Activated CD4-positive, alpha-beta T cell treated with anti-CD3 and anti-CD28 coated beads for 24 hours (primary cell): ENCODE measurements at places on chromosomes 2 and 18.

- DNase-seq: no peak
Measured at GRCh38 chr2:74979844-74980243, 21.4 kb downstream of the POLE4 start.

GRCh38 chr2:37766106-37766505 is 94.7 kb upstream of the CDC42EP3 start:
- no peak for DNase-seq

DNA sequence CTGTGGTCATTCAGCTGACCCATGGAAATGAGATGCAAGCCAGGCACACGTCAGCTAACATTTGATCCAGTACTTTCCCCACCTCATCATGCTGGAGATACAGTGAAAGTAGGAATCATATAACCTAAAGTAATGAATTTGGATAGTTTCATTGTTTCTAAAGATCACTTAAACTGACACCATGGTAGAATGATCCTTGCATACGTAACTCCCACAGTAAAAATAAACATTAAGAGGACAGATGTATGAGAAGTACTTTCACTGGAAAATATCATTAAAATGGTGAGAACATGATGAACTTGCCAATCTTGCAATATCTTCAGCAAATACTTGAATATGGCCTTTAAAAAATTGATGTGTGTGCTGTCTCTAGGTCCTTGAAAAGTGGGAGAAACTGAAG is 85.4 kb downstream of the MAIP1 start:
- DNase-seq: no peak

DNA sequence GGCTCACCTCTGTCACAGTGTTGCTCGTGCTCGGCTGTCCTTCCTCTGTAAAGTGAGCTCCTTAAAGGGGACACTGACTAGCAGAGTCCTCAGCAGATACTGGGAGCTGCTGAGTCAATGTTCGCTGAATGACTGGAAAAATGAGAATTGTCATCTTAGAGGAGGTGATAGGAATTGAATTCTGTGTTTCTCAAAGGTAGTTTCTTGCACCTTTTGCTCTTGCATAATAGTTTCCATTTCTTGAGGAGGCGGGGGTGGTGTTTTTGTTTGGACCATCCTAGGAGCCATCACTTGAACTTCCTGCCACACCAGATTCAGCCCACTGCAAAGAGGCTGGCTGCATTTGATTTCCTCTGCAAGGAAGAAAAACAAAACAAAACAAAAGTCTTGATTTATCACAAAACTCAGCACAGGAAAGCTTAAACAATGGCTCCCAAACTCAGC is 11.4 kb upstream of the RFX8 start:
- DNase-seq: no peak

DNA sequence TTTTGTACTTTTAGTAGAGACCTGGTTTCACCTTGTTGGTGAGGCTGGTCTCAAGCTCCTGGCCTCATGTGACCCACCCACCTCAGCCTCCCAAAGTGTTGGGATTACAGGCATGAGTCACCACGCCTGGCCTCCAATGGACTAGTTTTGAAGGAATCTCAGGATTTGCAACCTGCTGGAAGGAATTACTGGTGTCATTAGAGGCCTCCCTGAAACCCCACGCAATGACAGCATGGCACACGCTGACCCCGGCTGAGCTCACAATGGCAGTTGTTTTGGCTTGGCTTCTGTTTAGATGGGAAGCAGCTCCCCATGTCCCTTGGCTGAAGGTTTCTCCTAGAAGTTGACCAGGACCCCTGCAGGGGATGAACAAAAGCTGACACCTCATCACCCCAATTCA is 23.1 kb upstream of the COPS8 start:
- DNase-seq: no peak

GRCh38 chr18:57805117-57805516 is 2.0 kb upstream of the ATP8B1 start:
- DNase-seq: no peak

DNA sequence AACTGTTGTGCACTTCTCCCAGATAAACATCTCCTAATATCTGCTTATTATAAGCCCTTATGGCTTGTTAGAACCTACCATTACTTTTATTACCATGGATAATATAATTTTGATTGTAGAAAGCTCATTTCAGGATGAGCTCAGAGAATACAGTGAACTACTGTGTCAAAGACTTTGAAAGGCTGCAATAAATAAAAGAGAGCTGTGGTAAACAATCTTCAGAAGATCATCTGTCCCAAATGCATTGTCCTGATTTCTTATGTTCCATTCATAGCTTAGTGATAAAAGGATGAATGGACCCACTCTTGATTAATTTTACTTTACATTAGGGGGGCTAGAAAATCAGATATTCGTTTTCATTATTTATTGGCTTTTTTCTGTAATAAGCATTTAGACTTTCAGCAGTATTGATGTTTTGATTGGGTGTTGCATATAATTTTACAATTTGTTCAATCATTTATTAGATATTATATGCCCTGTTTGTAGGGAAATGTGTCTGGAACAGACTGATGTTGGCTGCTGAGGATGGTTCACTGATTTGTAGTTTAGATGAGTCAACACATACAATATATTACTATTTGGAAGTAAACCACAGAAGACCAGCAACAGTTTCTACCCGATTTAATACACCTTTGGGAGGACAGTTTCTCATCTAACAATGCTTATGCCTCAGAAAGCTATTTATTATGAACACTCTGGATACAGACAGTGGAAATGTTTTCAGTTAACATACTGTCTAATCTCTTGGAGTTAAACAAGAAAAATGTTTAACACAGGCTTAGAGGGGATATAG is 147.2 kb downstream of the TMEFF2 start:
- DNase-seq: no peak

DNA sequence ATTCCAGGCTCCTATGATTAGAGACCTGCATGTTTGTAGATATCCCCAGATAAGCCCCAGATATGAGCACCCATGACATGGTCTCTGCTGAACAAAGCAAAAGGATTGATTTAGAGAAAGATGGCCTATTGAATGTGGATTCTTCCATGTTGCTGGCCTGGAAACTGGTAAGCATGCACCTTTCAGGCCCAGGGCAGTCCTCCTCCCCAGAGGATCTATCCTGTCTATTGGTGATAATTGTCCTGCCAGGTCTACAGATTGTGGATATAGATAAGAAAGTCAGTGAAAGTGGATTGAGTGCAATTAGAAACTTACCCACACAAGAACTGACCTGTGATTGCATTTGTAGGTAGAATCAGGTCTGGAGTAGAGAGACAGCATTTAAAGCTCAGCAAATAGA is 256.9 kb upstream of the SIX3 start:
- no peak for DNase-seq

- DNase-seq: no peak
Measured at GRCh38 chr18:78813936-78814710, 165.5 kb upstream of the SALL3 start.

DNA sequence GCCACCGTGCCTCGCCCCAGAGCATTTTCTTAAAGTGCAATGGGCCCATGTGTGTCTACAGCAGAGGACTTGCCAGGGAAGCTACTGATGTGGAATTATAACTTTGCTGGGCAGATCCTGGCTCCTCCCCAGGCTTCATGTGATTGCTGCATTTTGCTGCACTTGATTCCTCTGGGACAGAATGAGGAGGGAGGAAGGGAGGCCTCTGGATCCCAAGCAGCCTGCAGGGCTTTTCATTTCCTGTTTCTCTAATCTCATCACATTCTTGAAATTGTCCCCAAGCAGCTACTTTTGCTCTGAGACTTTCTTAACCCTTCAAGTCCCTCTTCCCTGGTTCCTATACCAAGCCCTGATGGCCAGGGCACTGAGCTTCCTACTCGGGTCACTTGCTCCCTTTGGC is 134.4 kb upstream of the SEC11C start:
- no peak for DNase-seq

DNA sequence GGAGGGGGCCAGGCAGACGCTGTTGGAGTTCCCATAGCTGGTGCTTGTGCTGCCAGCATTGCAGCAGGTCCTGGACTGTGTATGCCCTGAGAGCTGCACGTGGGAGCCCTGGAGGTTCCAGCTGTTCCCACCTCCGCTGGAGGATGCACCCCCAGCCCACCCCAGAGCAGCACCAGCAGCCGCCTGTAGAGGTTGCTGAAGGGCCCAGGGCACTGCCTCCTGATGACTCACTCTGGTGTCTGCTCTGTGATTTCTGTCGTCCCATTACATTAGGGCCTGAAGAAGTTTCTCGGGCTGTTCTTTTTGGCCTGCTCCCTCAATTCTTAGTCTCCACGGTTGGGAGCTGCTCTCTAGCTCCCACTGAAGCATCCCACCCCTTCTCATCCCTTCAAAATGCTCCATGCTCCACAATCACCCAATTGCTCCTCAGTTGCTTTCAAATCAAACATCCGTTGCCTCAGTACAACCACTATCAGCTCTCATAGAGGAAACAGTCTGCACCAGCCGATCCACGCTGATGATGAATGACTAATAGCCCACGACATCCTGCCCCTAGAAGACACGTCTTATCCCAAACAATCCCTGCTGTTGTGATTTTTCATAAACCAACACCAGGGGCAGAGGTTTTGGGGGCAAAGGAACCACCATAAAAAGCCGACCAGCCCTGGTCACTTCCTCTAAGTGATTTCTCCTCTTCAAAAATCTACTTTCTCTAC is 65.2 kb upstream of the RNF152 start:
- DNase-seq: no peak

DNA sequence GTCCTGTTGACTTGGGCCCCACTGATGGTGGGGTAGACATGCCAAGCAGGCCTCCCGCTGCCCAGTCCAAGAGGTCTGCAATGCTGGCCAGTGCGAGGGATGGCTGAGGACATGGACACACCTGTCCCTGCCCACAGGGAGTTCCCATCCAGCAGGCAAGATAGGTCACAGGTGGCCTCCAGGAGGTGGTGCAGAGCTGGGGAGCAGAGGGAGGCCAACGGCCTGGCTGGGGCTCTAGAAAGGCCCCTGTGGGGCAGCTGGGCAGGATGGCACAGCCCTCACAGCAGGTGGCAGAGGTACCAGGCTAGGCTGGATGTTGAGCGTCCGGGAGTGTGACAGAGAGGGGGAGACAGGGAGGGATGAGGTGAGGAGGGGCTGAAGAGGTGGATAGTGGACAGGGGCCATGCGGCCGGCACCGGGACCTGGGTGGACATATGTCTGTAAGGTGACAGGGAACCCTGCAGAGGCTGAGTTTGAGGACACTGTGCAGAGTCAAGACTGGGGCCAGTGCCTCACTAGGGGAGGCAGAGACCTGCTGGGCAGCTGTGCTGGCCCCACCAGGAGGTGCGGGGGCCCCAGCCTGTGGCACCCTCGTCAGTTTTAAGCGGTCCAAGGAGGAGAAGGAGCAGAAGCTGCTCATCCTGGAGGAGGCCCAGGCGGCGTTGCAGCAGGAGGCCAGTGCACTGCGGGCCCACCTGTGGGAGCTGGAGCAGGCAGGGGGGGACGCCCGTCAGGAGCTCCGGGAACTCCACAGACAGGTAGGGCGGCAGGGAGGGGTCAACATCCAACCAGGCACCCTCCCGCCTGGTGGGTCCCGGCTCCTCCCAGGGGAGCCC is 34.3 kb upstream of the SNED1 start:
- DNase-seq: no peak

DNA sequence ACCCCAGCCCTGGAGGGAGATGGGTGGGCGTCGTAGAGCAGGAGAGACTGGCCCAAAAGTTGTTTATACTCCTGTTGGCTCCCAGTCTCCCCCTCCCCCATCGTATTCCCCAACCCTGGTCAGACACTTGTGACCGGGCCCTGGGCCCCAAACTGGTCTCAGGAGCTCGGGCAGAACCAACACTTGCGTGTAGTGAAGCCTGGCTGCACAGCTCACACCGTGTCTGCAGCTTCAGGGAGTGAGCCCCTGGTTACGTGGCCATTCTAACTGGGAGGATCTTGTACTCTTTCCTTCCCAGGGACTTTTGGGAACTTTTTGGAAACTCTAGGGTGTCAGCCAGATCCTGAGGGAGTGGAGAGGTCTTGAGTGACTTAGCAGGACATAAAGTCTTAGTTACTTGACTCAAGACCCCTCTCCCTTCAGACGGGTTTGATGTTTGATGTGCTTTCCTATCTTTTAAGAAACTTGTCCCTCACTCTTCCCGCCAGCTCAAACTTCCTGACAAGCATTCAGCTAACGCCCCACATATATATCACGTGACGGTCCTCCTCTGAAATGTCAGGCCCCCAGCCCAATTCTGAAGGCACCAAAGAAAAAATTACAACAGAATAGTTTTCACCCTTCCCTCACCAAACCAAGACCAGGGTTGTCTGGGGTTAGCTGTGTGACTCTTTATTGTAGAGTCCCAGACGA is 2.3 kb downstream of the PKDCC start:
- DNase-seq: no peak

DNA sequence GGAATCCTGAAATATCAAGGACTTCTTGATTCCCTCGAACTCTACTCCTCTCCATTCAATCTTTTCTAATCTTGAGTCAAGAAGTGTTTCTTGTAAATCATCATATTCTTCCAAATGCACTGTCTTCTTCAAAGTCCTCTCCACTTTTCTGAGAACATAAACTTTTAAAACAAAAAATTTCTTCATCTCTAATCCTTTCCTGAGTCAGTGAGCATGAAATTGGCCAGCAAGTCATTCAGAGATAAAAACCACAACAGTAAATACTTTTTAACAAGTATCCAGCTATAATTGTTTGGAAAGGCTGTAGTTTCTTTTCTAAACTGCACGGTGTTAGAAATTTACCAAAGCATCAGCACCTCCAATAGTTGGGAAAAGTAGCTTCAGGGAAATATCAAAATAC is 312.6 kb upstream of the GALNT5 start:
- no peak for DNase-seq

DNA sequence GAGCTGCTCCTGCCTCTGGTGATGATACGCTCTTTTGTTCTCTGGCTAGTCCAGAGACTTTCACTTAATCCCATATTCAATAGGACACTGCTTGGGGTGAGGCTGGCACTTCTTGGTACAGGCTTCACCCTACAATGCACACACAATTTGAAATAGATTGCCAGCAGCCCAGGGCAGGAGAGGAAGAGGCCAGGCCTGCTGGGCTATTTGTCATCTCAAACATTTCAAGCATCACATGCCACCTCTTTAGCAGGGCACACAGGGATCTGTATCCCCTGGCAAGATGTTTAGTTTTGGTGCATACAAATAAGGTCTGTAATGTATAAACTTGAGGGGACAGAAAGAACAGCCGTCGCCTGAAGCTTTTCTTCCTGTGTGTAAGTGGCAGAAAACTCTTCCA is 120.4 kb downstream of the CHST9 start:
- DNase-seq: no peak

GRCh38 chr2:235952714-235953113 is 215.5 kb downstream of the GBX2 start:
- DNase-seq: no peak

GRCh38 chr18:13562494-13563029 is 163.8 kb downstream of the FAM210A start:
- peak; percentile 78 for DNase-seq

GRCh38 chr2:196238836-196239380 is 67.5 kb upstream of the STK17B start:
- DNase-seq: no peak

GRCh38 chr2:239682518-239682917 is 281.7 kb upstream of the HDAC4 start:
- no peak for DNase-seq
